ENCODE measurements at places on chromosomes 3 and 15.

GRCh38 chr3:159866201-159866746, 122.4 kb upstream of the IL12A start:
- DNase-seq: no peak

GRCh38 chr3:165206454-165207266, 10.5 kb upstream of the SLITRK3 start:
- no peak for DNase-seq

DNA sequence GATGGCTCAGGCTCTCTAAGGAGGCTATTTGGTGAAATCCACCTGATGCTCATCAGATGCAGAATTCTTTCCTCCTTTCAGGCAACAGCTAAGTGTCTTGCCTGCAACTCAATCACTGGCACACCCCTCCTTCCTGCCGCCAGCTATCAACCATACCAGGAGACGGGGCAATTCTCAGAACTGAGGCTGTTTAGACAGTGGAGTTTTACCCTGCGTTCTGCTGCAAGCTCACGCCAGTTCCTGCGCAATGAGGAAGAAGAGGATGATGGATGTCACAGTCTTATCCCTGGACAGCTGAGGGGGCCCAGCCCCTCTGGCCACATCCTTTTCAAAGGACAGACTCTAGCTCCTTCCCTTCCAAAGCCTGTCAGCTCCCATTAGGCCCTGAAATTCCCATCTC, 7.0 kb upstream of the MANF start:
- no peak for DNase-seq

DNA sequence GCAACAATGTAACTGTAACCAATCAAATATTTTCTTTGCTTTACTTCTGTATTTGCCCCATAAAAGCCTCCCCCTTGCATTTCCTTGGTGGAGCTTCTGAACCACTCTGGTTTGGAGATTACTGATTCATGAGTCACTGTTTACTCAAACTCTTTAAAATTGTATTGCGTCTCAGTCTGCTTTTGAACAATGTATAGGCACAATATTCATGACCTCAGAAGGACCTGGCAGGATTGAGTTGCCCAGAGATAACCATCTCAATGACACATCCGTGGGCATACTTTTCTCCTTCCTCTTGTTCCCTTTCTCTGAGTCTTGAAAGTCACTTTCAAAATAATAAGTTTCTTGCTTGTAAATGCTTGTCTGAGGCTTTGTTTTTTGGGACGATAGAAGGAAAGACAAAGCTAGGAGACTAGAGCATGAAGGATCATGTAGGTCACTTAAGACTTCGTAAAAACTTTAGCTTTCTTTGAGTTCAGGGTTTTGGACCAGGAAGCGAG, 57.1 kb upstream of the POU1F1 start:
- DNase-seq: no peak

- DNase-seq: no peak
These were observed 32.2 kb upstream of the TPRG1 start for GRCh38 chr3:189139611-189139940.

- DNase-seq: no peak
These were observed 15.1 kb upstream of the BNIP2 start for GRCh38 chr15:59703979-59704796.

GRCh38 chr3:52385157-52385556, 59.7 kb downstream of the SEMA3G start:
- DNase-seq: no peak
